ENCODE measurements at places on chromosomes 5 and 9.

GRCh38 chr5:133861161-133861737, 107.2 kb downstream of the C5orf15 start:
- DNase-seq: no peak

- no peak for DNase-seq
Observed at GRCh38 chr9:130118841-130119518, 53.2 kb upstream of the NCS1 start.

DNA sequence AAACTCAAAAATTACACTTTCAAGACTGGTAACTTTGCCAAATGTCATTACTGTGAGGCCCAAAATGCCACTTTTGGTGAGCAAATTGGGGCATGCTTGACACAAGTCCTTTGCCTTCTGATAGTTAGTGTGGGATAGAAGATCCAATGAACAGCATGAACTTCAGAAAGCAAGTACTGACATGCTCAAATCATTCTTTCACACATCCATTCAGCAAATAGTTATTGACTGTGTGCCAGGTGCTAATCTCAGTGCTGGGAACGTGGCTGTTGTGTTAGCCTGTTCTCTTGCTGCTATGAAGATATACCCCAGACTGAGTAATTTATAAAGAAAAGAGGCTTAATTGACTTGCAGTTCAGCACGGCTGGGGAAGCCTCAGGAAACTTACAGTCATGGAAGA, 247.0 kb downstream of the CHSY3 start:
- DNase-seq: no peak

GRCh38 chr5:145811834-145812625, 23.1 kb downstream of the PRELID2 start:
- no peak for DNase-seq

DNA sequence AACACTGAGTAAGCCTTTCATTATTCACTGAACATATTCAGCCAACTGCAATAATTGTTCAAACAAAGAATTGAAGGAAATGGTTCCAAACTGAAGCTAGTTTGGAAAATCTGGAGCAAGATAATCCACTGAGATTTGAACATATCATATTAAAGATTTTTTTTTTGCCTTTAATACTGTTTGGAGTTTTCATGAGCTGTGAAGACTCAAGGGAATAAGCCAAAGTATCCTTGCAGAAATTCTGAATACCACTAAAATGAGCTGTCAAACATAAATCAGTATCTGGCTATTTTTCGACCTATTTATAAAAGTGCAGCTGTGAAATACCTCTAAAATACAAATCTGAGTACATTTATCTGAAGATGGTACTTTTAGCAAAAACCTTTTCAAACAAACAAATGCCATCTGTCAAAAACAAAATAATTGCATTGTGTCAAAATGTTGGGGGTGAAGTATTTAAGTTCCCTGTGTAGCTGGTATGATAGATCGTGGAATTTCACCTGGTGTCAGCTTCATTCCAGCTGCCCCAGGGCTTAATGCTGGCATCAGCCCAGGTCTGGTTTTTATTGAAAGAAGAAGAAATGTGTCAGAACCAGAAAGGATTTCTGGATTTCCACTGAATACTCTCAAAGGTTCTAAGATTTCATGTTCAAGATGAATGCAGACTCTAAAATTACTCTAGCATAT, 149.0 kb upstream of the GRAMD2B start:
- no peak for DNase-seq

- DNase-seq: no peak
Observed at GRCh38 chr9:134892221-134892620, 11.6 kb downstream of the FCN2 start.

DNA sequence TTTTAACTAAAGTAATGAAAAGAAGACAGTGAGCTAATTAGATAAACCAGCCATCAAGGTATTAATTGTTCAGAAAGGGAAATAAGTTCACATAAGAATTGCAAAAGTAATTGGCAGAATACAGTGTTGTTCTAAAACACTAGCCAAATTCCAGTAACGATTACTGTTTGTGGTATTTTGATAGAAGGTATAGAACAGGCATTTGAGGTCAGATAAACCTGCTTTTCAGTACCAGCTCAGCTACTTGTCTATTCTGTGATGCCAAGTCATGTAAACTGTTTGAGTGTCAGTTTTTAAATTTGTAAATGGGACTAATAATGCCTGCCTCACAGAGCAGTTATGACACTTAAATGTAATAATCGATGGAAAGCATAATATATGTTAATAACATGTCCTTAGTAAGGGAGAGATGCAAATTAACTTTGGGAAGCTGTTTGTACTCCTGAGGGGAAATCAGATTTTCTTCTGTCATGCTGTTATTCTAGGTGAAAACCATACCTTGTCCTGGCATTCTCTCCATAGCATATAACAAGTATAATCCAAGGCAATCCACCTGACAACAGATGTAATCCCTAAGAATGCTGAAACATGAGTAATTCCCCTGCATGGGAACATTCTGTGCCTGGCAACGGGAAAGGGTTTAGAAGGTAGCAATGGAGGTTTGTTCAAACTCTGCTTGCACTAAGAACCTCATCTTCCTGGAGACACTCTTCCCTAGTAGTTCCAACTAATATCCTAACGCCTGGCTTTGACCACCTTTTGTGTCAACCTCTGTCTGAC, 509.5 kb upstream of the PAPPA start:
- DNase-seq: no peak
